Hippocampal formation (tissue), 2 donors: ENCODE measurements at places on chromosomes 12 and 14.

DNA sequence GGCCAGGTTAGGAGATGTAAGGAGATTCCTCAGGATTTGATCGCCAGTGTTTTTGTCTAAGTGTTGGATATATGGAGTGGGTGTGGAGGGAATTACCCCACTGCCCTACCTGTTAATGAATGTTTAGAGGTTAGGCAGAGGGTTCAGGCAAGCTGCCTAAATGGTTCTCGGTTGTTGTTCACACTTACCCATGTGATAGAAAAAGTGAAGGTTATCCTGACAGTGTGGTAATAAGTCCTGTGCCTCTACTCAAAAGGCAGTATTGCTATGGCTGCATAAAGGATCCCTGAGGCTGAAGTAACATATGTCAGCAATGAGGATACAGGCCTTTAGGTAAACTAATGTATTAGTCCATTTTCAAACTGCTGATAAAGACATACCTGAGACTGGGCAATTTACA lies 112.0 kb downstream of the GPHN start:
- no peak for DNase-seq

DNA sequence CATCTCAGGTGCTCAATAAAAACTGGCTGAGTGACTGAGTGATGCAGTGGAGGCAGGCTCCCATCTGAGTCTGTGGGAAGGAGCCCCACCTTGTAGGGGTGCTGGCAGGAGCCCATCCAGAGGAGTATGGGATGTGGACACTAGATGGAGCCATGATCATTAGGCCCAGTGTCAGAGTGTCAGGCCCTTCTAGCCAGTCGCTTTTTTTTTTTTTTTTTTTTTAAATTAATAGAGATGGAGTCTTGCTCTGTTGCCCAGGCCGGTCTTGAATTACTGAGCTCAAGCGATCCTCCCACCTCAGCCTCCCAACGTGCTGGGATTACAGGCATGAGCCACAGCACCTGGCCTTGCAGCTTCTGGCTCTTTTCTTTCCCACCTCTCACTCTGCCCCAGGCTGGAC lies 11.5 kb downstream of the RITA1 start:
- DNase-seq = peak; percentile 69

- no peak for DNase-seq
Observed at GRCh38 chr12:10068644-10069043, 30.1 kb downstream of the CLEC1A start.

DNA sequence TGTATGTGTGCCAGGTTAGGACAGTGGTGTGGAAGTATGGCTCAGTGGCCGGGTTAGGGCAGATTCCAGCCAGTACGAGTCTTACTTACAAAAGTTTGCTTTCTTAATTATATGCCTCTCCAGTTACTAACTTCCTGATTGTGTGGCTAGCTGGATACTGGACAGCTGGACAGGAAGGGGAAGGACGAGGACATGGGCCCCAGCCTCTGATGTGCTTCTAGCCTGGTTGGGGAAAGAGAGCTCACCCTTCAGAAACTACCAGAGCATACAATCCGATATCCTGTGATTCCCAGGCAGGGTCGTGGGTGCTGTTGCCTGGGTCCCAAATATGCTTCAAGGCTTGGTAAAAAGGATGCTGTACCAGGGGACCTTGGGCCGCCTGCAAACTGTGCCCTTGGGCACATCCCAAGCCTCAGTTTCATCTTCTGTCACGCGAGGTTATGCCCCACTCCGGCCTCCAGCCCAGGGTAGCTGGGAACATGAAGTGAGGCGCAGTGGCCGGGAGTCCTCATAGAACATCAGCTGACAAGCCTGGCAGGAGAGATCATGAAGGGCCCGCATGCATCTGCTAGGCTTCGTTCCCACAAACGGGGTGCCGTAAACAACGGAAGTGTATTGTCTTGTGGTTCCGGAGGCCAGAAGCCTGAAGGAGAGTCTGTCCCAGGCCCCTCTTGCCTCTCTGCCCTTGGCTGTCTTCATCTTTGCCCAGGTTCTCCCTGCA lies 23.2 kb upstream of the RIN3 start:
- peak; percentile 26 for DNase-seq

DNA sequence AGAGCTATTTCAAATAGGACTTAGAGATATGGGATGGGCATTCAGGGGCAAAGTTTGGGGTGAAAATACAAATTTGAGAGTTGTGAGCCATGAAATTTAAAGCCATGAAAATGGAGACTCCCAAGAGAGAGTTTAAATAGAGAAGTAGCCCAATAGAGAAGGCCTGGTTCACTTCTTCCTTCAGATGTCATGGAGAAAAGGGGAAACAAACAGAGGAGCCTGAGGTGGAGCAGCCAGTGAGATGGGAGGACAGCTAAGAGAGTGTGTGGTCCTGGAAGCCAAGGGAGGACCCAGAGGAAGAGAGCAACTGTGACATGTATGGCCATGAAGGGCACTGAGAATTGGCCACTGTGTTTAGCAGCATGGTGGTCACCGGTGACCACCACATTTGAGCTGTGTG lies 12.3 kb upstream of the DYNLL1 start:
- no peak for DNase-seq

DNA sequence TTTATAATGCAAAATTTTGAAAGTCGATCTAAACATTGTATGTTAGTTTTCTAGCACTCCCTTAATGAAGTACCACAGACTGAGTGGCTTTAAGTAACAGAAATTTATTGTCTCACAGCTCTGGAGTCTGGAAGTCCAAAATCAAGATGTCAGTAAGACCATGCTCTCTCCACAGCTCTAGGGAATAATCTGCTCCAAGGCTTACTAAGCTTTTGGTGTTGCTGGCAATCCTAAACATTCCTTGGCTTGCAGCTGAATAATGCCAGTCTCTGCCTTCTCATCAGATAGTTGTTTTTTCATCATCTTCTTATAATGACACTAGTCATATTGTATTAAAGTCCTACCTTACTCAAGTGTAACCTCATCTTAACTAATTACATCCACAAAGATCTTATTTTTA lies 102.2 kb downstream of the RASSF9 start:
- DNase-seq = no peak

GRCh38 chr12:113845900-113846674 lies 120.0 kb downstream of the RBM19 start:
- no peak for DNase-seq

DNA sequence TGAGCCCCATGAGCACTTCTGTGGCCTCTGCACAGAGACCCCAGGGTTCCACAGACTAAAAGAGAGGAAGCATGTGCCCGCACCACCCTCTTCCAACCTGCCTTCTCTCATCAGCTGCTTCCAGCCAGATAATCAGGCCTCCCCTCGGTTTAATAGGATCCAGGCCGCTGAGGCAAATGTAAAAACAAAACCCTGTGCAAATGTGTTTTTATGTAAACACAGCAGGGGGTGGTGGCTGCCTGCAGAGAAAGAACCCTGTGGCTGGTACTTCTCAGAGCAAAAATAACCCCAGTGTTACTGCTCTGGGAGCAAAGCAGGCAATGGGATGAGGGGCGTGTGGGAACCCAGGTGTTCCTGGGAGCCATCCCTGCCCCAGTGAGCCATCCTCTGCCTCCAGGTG lies 46.2 kb downstream of the WSCD2 start:
- no peak for DNase-seq

- no peak for DNase-seq
Observed at GRCh38 chr12:54437243-54437642, 18.2 kb upstream of the ITGA5 start.

DNA sequence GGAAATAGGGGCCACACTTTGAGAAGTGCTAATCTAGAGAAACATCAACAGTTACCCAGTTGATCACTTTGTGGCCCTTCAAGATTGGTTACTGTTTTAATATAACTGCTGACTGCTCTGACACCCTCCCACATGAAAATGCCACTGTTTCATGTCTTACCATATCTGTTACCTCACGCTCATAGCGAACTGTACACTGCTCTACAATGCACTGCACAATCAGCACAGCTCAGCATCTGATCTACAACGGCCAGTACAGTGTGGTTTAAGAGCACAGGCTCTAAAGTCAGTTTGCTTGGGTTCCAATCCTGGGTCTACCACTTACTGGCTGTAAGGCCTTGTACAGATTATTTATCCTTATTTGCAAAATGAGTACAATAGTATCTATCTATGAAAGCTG lies 39.1 kb downstream of the SPPL3 start:
- DNase-seq = no peak
